ENCODE measurements at places on chromosomes 16 and 17. TPM values are rescaled to one million over a fixed set of nuclear protein-coding genes. Genes with fewer than 3 reads are reported as not detected.

The CDH1 gene
- 1.4 TPM for total RNA-seq

The CA5A gene
- not detected for total RNA-seq

- no peak for DNase-seq
- H3K27ac ChIP-seq, result no peak overlapping the region
- H3K4me3 ChIP-seq, result no peak overlapping the region
- H3K4me1 ChIP-seq, result no peaks in the 10 kb centered on the region
Measured at GRCh38 chr17:47404006-47404405, 80.3 kb downstream of the EFCAB13 start.

DNA sequence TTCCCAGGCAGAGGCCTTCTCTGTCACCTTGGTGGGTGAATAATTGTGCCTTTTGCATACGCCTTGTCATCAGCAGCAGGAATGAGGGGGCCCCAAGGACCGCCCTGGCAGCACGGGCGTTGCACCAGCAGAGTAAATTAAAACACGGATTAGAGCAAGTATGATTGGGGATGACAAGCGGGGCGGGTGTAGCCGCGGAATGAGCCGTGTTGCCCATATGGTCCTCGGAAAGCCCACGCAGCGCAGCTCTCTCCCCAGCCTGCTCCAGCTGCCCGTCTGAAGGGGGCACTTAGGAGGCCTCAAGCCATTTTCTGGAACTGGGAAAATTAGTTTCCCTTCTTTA lies 299.4 kb upstream of the IRX3 start:
- H3K27ac ChIP-seq, result no peak overlapping the region
- no peaks in the 10 kb centered on the region for H3K27me3 ChIP-seq
- DNase-seq, result no peak

DNA sequence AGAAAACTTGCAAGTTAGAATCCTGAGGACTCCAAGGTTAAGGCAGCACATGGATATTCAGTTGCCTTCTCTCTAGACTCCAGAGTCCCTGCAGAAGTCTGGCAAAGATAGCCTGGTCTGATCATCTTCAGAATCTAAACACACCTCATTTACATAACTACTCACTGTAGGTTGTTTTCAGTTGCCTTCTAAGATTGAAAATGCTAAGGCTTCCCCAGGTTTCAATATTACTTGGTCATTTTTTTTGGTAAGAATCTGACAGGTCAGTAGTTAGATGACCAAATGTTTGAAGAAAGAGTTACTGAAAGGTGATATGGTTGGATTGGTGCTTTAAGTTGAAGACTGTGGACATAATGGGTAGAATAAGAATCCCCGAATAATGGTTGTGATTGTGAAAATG lies 205.4 kb upstream of the KCNJ16 start:
- H3K4me1 ChIP-seq, result no peaks in the 10 kb centered on the region
- H3K27ac ChIP-seq, result no peak overlapping the region
- H3K4me3 ChIP-seq, result no peak overlapping the region

DNA sequence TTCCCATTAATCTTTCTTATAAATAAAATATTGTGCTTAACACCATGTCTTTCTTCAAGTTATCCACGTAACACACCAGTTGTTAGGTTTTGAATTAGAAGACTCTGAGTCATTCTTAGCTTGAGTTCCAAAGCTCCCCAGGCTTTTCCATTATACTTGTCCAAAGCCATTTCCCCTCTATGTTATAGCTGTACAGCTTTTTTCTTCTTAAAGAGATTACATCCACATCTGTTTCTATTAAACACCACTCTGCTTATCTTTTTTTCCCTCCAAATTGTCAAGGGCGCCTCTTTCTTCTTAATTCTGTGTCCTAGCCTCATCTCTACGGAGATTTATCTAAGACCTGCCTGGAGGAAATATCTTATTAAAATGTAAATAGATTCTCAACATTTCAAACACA lies 139.4 kb upstream of the CPHXL start:
- no peaks in the 10 kb centered on the region for H3K4me1 ChIP-seq
- no peak overlapping the region for H3K4me3 ChIP-seq
- no peak for DNase-seq
- H3K27ac ChIP-seq, result no peak overlapping the region
